CD8-positive, alpha-beta memory T cell (primary cell): ENCODE measurements at places on chromosomes 12 and 14. TPM values are rescaled to one million over a fixed set of nuclear protein-coding genes. Genes with fewer than 3 reads are reported as not detected.
A peak's percentile ranks its signal among the peaks of the same experiment; 100 is the strongest.

KCNMB4 gene
- 0.31 TPM for total RNA-seq

PRB2 gene
- total RNA-seq = not detected

TPPP2 gene
- total RNA-seq = not detected

- peak; percentile 23 for DNase-seq
Measured at GRCh38 chr12:13864081-13864673, 117.2 kb downstream of the GRIN2B start.

DNA sequence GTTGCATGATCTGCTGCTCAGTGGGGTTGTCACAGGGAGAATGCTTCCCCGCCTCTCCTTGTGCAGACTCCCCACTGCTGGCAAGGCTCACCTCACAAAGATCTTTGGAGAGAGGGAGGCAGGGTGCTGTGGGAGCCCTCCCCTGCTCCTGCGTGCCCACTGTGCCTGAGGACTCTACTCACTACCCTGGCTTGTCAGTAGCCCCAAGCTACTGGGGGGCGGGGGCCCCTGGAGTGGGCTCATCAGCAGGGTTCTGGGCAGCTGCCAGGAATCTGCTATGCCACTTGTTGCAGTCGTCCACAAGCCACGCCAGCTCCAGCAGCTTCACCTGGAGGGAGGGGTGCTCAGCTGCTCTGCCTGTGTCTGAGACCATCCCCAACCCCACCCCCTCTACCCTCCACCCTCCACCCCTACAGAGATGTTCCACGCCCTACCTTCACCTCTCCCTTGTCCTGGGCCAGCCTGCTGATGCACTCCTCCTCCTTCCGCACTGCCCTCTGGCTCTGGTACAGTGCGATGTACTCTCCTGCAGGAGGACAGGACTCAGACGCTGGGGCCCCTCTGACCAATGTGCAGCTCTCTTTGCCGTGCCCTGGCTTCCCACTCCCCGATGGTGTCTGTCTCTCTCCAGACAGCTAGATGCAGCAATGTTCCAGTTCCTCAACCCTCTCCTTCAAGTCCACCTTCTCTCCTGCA is 14.2 kb upstream of the BLTP3B start:
- DNase-seq = no peak

- DNase-seq = no peak
Measured at GRCh38 chr12:52044292-52044983, 6.8 kb upstream of the NR4A1 start.

GRCh38 chr12:18158774-18159557 is 69.0 kb upstream of the RERGL start:
- DNase-seq = peak; percentile 11

GRCh38 chr14:45679853-45680252 is 426.9 kb upstream of the MIS18BP1 start:
- DNase-seq = no peak

DNA sequence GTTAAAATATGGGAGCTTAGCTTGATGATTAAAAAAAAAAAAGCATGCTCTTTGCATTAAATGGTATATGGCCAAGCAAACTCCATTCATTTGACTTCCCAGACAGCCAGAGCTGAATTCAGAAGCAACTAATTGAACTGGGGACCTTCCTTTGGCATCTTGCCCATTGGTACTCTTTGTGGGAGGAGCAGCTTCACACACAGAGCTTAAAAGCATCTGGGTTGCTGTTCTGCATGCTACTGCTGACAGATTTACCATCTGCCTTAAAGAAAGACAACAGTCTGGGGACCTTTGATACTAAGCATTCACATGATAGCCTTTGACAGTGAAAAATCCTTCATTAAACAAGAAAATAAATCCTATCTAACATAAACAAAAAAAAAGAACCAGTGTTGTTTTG is 977.9 kb downstream of the TMTC2 start:
- DNase-seq = no peak

DNA sequence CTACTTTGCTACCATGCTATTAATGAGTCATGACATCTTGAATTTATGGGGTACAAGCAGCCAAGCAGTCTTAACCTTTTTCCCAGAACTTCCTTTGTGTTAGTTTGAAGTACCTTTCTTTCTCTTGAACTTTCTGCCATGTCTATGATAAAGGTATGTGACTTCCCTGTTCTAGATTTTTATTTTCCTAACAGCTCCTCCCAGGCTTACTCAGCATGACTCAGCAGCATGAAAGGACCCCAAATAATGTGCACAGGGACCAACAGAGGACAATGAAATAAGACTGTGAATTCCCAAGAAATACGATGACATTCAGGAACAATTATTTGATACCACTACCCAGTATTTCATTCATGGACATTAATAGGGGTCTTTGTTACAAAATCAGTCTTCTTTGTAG is 60.0 kb downstream of the TTC6 start:
- DNase-seq = no peak

DNA sequence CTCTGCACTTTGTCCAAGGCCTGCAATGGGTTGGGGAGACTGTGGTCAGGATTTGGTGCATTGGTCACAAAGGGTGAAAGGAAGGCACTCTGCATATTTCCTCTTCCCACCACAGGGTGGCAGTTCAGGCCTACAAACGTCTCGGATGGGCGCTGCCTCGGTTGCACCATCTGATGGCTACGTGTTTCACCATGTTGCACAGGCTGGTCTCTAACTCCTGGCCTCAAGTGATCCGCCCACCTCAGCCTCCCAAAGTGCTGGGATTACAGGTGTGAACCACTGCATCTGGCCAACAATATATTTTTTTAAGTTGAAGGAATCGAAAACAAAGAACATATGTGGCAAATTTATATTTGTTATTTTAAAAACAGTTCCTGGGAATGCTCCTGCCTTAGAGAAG is 35.1 kb downstream of the TMBIM6 start:
- DNase-seq = peak; percentile 43

- no peak for DNase-seq
Measured at GRCh38 chr14:73997944-73998447, 21.1 kb downstream of the ENTPD5 start.

DNA sequence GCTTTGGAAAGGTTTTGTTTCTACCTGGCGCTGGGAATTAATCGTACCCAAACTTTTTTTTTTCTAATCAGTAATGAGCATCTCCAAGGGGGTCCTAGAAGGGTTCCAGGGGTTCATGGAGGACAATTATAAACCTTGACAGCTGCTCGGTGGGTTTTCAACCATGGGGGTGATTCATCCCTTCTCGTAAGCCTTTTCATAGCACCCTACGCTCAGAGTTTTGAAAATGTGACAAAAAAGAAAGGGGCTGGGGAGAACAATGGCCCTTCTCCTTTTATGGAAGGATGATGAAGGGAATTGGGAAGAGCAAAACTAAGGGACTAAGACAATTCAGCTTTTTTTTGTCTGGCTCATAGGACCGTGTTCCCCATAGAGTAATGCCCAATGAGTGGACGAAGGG is 196.7 kb downstream of the ZFP36L1 start:
- DNase-seq = no peak
